ENCODE measurements at places on chromosomes 6 and 20.

DNA sequence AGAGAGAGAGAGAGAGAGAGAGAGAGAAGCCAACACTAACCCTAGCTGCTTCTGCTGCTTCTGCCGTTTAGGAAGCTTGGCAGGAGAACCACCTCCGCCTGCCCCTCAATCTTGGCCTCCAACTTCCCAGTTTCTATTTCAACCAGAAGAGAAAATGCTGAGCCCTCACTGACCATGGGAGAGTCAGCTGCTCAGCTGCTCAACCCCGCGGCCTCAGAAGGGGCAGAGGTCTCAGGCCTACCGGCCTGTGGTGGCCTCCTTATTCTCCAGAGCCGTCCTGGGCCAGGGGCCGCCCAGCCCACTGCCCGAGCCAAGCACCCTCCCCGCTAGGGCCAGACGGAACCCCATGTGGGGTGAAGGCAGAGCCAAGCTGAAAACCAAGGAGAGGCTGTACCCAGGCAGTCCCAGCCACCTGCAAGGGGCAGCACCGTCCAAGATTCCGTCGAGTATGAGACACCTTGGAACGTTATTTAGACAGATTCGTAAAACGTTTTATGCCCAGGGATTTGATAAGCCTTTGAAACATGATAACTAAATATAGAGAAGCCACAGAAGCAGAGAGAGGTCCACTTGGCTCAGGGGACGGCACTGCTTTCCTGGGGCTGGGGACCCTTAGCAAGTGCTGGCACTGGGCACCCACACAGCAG, 116.6 kb downstream of the DLL1 start:
- DNase-seq = no peak

DNA sequence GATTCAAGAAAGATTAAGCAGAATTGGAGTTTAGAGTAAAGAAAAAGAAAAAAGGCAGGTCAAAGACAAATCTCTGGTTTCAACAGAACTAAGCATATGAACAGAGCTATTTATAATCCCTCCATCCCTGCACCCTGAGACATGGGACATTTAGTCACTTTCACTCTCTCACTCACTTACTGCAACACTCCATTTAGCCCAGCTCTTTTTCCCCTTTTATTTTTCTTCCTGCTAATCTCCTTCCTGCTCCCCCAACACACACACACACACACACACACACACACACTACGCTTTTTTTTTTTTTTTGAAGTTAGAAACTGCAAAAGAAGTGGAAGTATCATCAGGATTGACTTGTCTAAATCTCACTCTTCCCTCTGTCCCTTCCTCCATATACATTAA, 45.1 kb upstream of the TBC1D7 start:
- DNase-seq = no peak

DNA sequence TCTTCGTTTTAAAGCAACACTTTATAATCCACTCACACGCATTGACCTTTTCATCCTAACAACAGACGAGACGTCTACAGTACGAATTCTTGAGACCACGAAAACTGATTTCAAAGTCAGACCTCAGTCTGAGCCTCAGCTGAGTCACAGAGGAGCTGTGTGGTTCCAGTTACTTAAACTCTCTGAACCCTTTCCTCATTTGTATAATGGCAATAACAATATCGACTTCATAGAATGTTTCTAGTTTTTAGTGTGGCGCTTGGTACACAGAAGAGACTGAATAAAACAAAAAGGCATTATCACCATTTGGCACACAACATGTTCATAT, 236.9 kb downstream of the ATXN1 start:
- no peak for DNase-seq

DNA sequence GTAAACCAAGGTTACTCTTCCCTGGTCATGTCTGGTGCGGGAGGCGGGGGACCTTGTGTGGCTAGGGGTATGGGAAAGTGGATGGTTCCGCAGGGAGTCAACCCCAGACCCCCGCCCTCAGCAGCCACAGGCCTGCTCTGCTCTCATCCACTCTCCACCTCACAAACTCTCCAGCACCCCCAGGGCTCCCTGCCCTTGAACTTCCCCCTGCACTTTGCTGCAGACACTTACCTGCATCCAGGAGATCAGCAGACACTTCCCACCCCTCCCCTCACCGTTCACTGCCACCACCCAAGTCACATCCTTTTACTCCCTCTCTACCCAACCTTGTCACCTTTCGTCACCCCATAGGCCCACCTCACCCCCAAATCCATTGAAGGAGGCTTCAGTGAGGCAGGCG, 3.9 kb upstream of the RAET1L start:
- DNase-seq = no peak

- DNase-seq = peak; percentile 17
Measured at GRCh38 chr6:33812669-33813068, 8.9 kb upstream of the MLN start.

DNA sequence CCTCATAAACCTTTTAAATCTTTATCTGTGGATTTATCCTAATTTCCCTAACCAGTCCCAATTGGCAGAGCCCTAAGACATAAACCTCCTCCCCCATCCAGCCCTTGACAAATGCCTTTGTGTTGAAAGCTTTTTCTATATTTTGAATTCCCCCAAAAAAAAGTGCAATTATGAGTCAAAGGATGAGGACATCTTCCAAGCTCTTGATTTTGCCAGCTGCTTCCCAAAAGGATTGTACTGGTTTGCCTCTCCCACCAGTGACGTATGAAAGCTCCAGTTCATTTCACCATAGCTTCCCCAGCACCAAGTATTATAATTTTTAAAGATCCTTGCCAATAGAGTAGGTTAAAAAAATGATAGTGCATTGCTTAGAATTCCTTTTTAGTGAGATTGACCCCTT, 38.9 kb downstream of the SIRPA start:
- DNase-seq = no peak

DNA sequence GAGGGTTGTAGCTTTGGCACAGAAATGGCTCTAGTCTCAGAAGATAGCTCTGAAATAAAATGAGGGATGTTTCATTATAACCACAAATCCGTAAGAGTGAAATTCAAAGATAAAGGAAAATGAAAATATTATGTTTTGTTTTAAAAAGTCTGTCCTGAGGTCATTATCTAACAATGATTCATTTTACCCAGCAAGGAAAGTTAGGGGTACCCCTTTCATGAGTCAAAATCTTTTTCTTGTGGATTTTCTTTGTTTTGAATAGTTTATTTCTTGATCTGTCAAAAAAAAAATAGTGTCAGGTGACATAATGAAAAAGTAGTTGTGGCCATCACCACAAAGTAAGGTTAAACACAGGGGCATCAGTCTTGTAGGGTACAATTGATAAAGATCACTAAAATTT, 59.7 kb upstream of the MYB start:
- DNase-seq = no peak

- DNase-seq = no peak
Measured at GRCh38 chr6:93418033-93418407, 1.3 kb downstream of the EPHA7 start.

DNA sequence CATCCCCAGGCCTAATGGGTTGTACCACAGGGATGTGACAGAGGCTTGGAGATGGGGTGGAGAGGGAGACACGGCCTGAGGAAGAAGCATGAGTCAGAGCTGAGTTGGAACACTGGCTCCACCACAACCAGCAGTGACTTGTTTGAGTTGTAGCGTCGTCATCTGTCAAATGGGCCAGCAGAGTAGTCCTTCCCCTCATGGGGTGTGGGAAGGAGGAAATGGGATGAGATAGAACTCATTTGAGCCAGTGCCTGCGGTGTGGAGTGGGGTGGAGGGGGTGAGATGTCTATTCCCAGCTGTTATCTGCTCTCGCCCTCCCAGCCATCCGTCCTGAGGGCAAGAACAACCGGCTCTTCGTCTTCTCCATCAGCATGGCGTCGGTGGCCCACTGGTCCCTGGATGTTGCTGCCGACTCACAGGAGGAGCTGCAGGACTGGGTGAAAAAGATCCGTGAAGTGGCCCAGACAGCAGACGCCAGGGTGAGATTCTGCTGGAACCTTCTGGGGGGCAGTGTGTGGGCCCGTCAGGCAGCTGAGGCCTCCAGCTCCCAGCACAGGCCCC, 32.5 kb downstream of the PLCG1 start:
- DNase-seq = no peak

- no peak for DNase-seq
Measured at GRCh38 chr6:139490482-139490881, 116.0 kb upstream of the CITED2 start.

DNA sequence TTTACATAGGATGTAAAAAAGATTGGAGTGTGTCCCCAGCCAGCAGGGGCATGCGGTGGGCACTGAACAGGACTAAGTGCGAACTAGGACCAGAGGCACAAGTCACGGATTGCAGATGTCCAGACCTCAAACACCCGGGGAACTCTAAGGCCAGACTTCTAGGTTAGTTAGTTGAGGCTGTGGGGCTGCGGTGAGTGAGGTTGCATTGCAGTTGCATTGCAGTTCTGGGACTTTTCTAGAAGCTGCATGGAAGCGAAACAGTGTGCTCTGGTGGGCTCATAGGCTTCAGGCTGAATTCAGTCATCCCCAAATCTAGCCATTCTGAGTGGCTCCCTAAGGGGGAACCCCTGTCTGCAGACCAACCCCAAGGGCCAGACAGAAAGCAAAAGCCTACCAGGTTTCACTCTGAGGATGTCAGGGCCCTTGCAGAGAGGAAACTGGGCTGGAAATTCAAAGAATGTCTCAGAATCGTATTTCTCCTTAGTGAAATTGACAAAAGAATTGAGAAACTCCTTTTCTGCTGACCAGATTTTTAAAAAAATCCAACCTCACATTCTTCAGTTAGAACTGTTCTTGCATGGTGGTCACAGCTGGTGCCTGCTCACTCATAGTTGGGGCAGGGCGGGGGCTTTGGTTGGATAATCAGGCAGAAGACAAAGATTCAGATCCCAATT, 182.8 kb downstream of the ZDHHC14 start:
- no peak for DNase-seq

- DNase-seq = no peak
Measured at GRCh38 chr6:134752445-134752844, 197.5 kb downstream of the ALDH8A1 start.

GRCh38 chr20:33677991-33678702, 3.9 kb upstream of the NECAB3 start:
- no peak for DNase-seq

DNA sequence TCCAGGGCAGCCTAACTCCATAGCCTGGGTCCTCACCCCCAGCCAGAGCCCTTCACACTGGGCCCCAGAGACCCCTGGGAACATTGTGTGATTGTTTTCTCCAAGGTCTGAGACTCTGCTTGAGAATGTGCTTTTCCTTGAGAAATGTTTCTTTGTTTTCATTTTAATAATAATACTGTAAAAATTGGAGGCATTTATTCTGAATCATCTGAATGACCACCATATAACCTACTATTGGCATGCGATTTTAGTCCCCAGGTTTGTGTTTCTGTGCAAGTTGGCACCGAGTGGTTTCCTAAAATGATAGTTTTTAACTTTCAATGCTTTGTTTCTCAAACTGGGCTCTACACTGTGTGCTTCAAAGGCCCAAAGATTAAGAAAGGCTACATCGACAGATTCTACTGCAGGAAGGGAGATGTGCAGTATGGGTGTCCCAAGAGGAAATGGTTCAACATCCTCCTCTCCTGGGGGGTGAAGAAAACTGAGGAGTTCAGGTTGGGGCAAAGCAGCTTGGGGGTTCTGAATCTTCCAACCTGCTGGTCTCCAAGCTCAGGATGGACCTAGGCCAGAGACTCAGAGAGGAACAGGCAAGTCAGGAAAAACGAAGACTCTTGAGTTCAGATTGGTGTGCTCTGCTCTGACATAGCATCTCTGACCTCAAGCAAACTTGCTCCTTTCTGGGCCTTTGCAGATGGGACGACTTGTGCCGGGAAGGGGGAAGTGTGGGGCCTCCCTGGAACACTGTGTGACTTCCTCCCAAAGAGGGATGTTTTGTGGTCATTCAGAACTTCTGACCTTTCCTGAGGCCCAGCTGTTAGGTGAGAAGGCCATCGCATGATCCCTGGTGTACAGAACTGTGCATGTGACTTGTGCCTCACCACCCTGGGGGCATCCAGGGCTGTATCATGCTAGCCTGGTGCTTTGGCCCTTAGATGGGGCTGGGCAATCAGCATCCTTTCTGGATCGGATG, 31.0 kb downstream of the DAAM2 start:
- DNase-seq = no peak

DNA sequence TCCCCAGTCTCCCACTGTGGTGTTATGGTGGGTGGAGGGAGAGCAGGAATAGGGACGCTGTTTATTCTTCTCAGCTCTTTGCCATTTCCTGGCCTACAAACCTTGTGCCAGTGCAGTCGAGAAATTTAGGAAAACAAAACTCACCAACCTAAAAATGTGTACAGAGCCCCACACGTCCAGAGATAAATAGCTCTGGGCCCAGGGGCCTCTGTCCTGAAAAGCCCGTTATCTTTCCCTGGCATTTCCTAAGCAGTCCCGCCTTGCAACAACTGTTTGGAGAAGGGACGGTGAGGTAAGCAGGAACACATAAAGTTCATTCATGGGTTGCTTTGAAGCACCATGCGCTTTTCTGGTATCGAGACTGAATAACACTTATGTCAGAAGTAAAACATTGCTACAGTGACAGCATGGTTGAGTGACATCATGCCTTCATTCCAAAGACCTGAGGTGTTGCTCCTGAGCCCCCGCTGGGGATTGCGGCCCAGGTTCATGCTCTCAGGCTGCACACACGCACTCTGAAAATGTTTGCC, 80.1 kb upstream of the NXT1 start:
- DNase-seq = no peak

DNA sequence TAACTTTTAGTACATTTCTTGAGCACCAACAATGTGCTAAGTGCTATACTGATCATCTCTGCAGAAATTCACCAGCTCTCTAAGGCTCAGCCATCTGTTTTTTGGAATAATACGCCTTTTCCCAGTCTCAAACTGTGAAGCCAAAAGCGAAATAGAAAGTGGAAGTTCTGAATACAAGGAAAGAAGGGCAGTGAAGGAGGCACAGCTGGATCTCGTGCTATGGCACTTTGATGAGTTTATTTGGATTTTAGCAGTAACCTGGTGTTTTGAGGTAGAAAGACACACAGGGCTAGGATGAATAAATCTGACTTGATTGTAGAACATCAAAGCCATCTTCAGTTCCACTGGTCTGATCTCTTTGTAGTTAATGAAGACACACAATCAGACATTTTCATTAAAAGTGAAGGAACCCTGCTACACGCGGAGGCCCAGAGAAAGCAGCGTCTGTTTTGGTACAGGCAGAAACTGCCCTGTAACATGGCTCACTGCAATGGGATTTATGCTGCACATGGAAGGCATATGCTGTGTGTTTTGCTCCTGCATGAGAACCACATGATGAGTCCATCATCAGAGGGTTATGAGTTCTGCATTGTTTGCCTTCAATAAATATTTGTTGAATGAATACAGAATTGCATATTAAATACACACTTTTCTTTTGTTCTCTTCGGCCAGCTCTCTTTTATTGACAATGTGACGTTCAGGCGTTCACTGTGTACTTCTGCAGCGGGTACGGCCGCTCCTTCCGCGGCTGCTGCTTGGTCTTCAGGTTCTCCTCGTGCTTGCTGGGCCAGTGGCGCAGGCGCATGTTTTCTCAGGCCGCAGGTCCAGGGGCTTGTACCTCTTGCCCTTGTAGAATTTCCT, 100.9 kb downstream of the PREP start:
- no peak for DNase-seq

Measured in stimulated activated CD4-positive, alpha-beta T cell treated with anti-CD3 and anti-CD28 coated beads, TNF-alpha, amount 100 ng/mL, for 48 hours (primary cell).